Diencephalon (tissue), 1 donor: ENCODE measurements at places on chromosomes 3 and 15. TPM values are rescaled to one million over a fixed set of nuclear protein-coding genes. Genes with fewer than 3 reads are reported as not detected.

CCDC191 gene
- total RNA-seq: 10.6 TPM

PIK3CB gene
- 52.6 TPM for total RNA-seq

ATP13A4 gene
- 30.7 TPM for total RNA-seq

GOLGA8H gene
- 2.1 TPM for total RNA-seq

GOLGA8M gene
- total RNA-seq: not detected

WDR93 gene
- total RNA-seq: 2.1 TPM
